ENCODE measurements at places on chromosomes 6 and 20. TPM values are rescaled to one million over a fixed set of nuclear protein-coding genes. Genes with fewer than 3 reads are reported as not detected.

- no peaks in the 10 kb centered on the region for H3K4me1 ChIP-seq
- H3K36me3 ChIP-seq: no peaks in the 10 kb centered on the region
- no peak for DNase-seq
- peaks cover 18% of the 10 kb centered on the region for H3K27me3 ChIP-seq
These were observed 7.9 kb downstream of the CNKSR3 start for GRCh38 chr6:154502553-154502952.

- peaks cover 37% of the 10 kb centered on the region for H3K4me1 ChIP-seq
- H3K4me3 ChIP-seq: no peak overlapping the region
- no peaks in the 10 kb centered on the region for H3K27me3 ChIP-seq
- DNase-seq: no peak
- H3K36me3 ChIP-seq: peaks cover 5% of the 10 kb centered on the region
These were observed 2.6 kb downstream of the MCUR1 start for GRCh38 chr6:13811627-13812358.

- no peaks in the 10 kb centered on the region for H3K27me3 ChIP-seq
- H3K27ac ChIP-seq: no peak overlapping the region
- no peak overlapping the region for H3K4me3 ChIP-seq
- H3K4me1 ChIP-seq: no peaks in the 10 kb centered on the region
- H3K36me3 ChIP-seq: no peaks in the 10 kb centered on the region
These were observed 53.2 kb downstream of the KCNQ2 start for GRCh38 chr20:63419299-63419698.

DNA sequence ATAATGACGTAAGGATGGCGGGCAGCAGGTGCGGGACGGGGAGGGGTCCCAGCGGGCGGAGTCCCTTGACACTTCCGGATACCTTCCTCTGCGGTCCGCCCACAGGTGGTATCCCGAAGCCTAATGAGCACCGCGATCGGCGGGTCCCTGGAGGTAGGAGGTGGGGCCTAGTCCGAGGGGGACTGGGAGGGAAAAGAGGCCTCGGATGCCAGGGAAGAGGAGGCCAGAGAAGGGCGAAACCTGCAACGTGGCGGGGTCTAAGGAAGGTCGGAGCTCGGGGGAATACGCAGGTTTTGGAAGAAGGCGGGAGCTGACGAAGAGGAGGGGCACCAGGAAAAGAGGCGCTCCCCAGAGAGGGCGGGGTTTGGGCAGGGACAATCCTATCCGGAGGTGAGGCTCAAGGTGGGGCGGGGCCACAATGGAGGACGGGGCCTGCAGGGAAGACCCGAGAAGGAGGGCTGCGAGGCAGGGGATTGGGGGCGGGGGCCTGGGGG is 3.7 kb downstream of the PRSS16 start:
- H3K36me3 ChIP-seq: no peaks in the 10 kb centered on the region
- no peaks in the 10 kb centered on the region for H3K4me1 ChIP-seq
- H3K4me3 ChIP-seq: peak overlapping the region; percentile 80
- H3K27me3 ChIP-seq: peaks cover 48% of the 10 kb centered on the region

TFAP2C gene
- not detected for total RNA-seq

AFG1L gene
- 6.3 TPM for total RNA-seq
